Fibroblast of upper back skin (primary cell): ENCODE measurements at places on chromosomes 7 and 10.

- DNase-seq, result no peak
Observed at GRCh38 chr7:46168671-46169383, 247.8 kb upstream of the IGFBP3 start.

GRCh38 chr7:35313575-35313974 lies 59.7 kb upstream of the TBX20 start:
- no peak for DNase-seq

GRCh38 chr7:101097561-101097960 lies 12.3 kb downstream of the TRIM56 start:
- no peak for DNase-seq

GRCh38 chr10:102620138-102620590 lies 24.1 kb upstream of the TRIM8 start:
- DNase-seq, result no peak

- no peak for DNase-seq
Observed at GRCh38 chr10:1411956-1412355, 325.4 kb downstream of the ADARB2 start.

GRCh38 chr10:121754666-121755065 lies 156.4 kb upstream of the FGFR2 start:
- DNase-seq, result no peak

DNA sequence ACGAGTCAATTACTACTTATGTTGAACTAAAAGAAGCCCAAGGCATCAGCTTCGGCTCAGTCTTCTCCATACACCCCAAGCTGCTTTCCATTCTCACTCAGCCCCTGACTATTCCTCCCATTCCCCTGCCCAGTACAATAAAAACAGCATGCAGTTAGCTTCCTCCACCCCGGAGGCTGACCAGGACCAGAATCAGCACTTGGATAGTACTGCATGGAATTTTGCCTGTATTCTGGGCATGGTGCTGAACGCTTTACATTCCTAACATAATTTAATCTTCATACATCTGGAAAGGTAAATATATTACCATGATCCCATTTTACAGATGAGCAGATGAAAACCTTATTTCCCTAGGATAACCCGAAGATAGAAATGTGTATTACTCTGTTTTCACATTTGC lies 7.5 kb upstream of the PODXL start:
- no peak for DNase-seq

- DNase-seq, result no peak
Observed at GRCh38 chr10:107340326-107340725, 175.8 kb upstream of the SORCS1 start.

- no peak for DNase-seq
Observed at GRCh38 chr7:73983437-73984164, 44.4 kb upstream of the ELN start.

DNA sequence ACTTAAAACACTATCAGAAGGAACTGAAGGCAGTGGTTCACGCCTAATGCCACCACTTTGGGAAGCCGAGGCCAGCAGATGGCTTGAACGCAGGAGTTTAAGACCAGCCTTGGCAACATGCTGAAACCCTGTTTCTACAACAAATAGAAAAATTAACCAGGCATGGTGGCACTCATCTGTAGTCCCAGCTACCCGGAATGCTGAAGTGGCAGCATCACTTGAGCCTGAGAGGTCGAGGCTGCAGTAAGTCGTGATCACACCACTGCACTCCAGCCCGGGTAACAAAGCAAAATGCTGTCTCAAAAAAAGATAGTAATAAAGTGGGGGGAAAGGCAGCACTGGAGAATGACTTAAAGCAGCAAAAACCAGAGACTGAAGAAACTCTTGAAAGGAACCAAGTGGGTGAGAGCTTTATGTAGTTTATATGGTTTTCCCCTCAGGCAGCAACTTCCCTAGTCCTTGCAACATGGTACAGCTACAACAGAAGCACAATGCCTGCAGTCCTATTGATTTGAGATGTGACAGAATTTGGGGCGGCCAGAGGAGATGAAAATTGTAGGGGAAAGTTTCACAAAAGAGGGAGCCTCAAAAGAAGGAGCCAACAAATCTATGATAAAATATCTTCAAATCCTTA lies 38.1 kb downstream of the GDI2 start:
- DNase-seq, result no peak

GRCh38 chr10:117167346-117167788 lies 29.3 kb upstream of the VAX1 start:
- no peak for DNase-seq

- DNase-seq, result peak; percentile 52
Observed at GRCh38 chr7:16564909-16565426, 38.3 kb downstream of the LRRC72 start.

- no peak for DNase-seq
Observed at GRCh38 chr10:122348935-122349361, 25.6 kb upstream of the PLEKHA1 start.

GRCh38 chr10:239109-239508 lies 103.9 kb downstream of the ZMYND11 start:
- DNase-seq, result no peak

DNA sequence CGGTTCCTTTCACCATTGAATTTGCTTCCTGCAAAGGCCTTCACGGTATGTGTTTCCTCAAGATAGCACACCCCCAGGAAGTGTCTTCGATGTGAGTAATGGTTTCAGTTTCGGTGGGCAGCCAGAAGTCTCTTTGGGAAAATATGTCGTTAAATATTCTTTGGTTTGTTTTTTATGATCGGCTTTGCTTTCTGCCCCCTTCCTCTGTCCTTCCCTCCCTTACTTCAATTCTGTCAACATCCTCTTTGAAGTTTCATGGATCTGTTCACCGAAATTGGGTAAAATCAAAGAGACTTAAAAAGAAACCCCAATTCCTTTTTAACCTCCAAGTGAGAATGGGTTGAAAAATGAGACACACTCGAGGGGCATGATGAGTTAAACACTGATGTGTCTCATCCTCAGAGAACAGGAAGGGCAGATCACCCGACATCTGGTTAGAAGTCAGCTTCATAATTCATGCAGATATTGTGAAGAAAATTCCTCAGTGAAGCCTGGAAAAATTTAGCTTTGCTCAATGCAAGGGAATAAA lies 170.8 kb upstream of the HABP2 start:
- peak; percentile 83 for DNase-seq

GRCh38 chr10:98141484-98142073 lies 7.1 kb downstream of the R3HCC1L start:
- DNase-seq, result no peak

DNA sequence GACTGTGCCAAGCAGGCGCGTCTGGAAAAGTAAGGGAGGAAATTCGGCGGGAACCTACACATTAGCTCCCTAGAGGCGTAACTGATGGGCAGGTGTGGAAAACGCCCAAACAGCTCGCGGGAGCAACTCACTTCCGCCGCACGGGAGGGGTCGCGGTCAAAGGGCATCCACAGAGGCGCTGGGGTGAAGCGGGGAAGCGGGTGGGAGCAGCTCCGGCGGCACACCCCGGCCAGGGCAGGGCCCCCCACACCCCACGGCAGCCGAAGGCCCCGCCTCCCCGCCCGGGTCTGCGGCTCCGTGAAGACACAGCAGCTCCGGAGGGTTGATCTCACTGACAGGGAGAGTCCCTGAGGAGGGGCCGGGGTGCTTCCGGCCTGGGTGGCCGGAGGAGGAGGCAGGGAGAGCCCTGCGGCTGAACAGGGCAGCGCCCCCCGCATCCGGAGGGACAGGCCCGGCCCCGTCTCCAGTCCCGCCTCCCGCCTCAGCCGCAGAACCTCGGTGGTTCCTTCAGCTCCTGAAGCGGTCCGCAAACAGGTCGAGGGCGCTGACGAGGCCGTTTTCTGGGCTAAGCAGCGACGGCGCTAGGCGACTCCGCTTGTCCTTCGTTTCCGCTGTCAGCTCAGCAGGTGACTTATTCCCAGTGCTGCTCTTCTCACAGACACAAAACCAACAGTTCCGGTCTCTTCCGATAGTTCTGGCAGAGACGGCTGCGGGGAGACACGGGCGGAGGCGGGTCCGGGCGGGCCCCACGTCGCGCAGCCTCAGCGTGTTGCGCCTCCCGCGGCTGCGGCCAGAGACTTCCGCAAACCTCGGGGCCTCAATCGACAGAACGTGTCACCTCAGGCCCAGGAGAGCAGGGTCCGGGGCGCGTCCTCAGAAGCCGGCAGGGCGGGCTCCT lies 276.1 kb downstream of the DNAJB6 start:
- peak; percentile 3 for DNase-seq

DNA sequence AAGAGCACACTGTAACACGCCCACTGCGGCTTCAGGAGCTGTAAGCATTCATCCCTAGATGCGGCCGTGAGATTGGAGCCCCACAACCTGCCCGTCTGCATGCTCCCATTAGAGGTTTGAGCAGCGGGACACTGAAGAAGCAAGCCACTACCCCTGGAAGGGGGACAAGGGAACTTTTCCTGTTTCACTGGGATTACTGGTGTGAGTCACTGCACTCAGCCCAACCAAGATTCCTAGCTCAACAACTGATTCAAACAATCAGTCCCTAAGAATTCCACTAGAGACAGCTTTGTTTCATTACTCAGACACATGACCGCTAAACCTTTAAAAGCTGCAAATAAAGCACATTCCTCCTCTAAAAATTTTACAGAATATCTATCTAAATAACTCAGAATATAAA lies 69.8 kb downstream of the ORC5 start:
- DNase-seq, result peak; percentile 68

GRCh38 chr10:112793202-112793921 lies 156.7 kb upstream of the TCF7L2 start:
- peak; percentile 36 for DNase-seq

- DNase-seq, result peak; percentile 77
Observed at GRCh38 chr10:36499693-36500092, 625.7 kb upstream of the ANKRD30A start.

DNA sequence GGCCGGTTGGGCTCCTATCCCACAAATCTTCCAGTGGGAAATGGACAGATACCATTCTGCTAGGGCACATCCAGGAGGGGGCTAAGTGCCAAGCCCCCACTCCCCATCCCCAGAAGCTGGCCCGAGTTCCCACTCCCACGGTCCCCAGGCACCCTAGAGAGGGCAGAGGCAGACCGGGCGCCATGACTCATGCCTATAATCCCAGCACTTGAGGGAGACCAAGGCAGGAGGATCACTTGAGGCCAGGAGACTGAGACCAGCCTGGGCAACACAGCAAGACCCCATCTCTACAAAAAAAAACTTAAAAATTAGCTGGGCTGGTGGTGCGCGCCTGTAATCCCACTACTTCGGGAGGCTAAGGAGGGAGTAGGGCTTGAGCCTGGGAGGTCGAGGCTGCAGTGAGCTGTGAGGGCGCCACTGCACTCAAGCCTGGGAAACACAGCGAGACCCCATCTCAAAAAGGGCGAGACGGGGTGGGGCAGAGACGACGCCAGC lies 870 bp downstream of the GNA12 start:
- no peak for DNase-seq

- DNase-seq, result no peak
Observed at GRCh38 chr10:112583236-112583939, 136.4 kb downstream of the VTI1A start.

DNA sequence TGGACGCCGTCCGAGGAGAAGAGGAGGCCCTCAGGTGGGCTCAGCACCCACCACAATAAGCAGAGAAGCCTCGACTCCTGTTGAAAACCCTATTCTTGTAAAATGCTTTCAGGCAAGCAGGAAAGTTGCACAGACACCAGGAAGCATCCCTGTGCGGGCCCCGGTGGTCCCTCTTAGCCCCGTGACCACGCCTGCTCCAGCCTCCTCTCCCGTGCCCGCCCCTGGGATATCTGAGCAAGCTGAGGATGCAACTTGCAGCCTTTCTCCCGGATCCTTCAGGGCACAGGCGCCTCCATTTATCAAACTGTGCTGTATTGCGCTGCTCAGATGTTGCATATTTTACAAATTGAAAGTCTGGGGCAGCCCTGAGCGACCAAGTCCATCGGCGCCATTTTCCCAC lies 72.7 kb downstream of the CFAP46 start:
- no peak for DNase-seq

DNA sequence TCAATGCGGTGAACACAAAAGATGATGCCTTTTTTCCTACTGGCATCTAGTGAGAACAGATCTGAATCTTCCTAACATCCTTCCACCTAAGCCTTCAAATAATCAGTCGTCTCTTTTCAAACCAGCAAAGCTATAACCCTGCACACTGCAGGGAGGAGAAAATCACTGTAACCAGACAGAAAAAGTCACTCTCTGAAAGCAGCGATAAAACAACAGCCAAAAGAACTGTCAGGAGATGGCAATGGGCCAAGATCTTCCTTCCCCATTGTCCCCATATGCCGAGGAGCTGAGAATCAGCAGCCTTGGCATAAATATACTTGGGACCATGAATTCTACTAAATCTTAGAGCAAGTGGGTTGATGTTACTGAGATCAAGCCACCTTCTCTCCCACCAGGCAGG lies 13.1 kb downstream of the FZD9 start:
- DNase-seq, result no peak

DNA sequence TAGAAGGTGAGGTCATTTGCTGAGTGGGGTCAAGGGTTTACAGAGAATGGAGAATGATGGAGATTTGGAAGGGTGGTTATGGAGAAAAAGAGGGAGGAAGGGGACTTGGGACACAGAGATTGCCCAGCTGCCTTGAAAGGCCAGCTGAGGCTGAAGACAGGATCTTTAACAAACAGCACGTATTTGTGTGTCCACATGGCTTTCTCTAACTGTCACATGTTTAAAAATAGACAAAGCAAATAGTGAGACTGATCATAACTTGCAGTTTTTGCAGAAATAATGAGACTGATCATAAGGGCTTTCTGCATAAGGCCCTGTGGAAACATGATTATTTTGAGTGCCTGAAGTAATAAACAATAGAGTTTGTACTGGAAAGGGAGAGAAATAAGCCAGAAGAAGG lies 212.7 kb downstream of the HDAC9 start:
- DNase-seq, result no peak

DNA sequence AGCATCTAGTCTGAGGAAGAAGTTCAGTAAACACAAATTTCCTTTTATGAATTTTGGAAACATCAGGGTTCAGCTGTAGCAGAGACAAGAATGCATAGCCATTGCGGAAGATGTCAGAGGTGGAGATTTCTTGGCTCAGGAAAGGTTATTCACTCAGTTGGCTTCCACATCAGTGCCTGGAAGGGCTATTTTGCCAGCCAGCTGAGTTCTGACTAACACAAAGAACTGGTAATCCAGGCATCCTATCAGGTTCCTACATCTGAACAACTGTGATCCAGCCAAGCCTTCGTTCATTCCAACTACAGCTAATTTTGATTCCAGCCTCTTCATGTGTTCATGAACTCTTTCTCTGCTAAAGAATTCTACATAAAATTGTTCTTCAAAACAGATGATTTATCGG lies 965.6 kb downstream of the XPNPEP1 start:
- DNase-seq, result no peak

- DNase-seq, result no peak
Observed at GRCh38 chr7:22712999-22713398, 14.0 kb upstream of the IL6 start.

- no peak for DNase-seq
Observed at GRCh38 chr10:11899067-11899876, 76.1 kb downstream of the PROSER2 start.

GRCh38 chr10:11208908-11209829 lies 191.5 kb downstream of the CELF2 start:
- no peak for DNase-seq
